ENCODE measurements at places on chromosomes 2 and 18. TPM values are rescaled to one million over a fixed set of nuclear protein-coding genes. Genes with fewer than 3 reads are reported as not detected.

Gene PRKCE
- total RNA-seq, result 32.4 TPM

Gene ASB3
- 36.2 TPM for total RNA-seq

Gene MOGAT1
- total RNA-seq, result not detected

Gene TTN
- total RNA-seq, result 0.18 TPM

Gene CTLA4
- not detected for total RNA-seq

Gene TSHZ1
- total RNA-seq, result 9.2 TPM

Gene YWHAQ
- 196 TPM for total RNA-seq

Gene FAM228B
- 2.2 TPM for total RNA-seq

Gene NOP58
- 117 TPM for total RNA-seq

Data from IMR-90 (cell line).